ENCODE measurements at places on chromosomes 13 and 19.

DNA sequence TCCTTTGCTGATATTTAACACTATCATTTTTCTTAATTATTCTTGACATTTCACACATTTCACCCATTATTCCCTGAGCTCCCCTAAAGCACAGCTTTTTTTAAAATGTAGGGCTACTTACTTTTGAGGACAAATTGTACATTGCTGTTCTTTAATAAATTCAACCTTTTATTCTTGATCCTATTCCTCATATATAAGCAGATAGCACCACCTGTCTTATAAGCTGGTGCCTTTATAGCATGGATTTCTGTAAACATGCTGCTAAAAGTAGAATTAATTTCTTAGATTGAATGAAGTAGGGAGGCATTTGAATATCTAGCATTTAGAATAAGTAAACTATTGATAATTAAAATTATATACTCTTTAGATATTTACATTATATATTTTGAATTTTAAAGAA lies 603.4 kb upstream of the PCDH9 start:
- H3K4me1 ChIP-seq = no peaks in the 10 kb centered on the region
- H3K27me3 ChIP-seq = no peaks in the 10 kb centered on the region
- no peak overlapping the region for H3K27ac ChIP-seq
- no peak for DNase-seq
- no peak overlapping the region for H3K4me3 ChIP-seq

DNA sequence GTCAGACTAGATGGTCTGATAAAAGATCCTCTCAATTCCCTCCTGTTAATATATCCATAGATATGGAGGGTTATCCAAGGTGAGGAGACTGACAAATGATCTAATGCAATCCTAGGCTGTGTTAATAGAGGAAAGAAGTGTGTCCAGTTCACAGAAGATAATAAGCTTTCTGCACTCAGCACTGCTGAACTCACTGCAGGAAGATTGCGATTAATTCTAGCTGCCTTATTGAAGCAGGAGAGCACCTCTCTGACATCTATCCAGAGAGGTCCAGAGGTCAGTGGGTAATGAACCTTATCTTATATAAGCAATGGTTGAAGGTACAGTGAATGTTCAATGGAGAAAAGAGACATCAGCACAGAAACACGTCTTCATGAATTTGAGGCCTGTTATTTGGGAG lies 75.9 kb upstream of the SLC10A2 start:
- no peaks in the 10 kb centered on the region for H3K4me1 ChIP-seq
- no peak overlapping the region for H3K4me3 ChIP-seq
- no peaks in the 10 kb centered on the region for H3K36me3 ChIP-seq
- DNase-seq = no peak
- H3K27ac ChIP-seq = no peak overlapping the region

DNA sequence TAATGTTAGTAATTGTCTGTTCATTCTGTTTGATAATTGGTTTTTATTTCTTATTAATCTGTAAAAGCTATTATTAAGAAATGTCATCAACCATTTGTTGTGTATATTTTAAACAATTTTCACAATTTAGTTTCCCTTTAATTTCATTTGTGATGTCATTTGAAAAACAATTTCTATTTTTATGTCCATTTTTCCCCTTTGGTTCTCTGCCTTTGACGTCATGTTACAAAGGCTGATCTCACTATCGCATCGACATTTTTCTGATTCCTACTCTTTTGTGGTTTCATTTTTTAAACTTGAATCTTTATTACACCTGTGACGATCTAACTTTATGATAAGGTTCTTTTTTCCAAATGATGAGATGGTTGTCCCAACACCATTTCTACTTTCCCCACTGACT lies 191.0 kb upstream of the ZNF507 start:
- H3K27ac ChIP-seq = no peak overlapping the region
- H3K36me3 ChIP-seq = no peaks in the 10 kb centered on the region
- no peak for DNase-seq
- no peak overlapping the region for H3K4me3 ChIP-seq
- H3K4me1 ChIP-seq = no peaks in the 10 kb centered on the region

DNA sequence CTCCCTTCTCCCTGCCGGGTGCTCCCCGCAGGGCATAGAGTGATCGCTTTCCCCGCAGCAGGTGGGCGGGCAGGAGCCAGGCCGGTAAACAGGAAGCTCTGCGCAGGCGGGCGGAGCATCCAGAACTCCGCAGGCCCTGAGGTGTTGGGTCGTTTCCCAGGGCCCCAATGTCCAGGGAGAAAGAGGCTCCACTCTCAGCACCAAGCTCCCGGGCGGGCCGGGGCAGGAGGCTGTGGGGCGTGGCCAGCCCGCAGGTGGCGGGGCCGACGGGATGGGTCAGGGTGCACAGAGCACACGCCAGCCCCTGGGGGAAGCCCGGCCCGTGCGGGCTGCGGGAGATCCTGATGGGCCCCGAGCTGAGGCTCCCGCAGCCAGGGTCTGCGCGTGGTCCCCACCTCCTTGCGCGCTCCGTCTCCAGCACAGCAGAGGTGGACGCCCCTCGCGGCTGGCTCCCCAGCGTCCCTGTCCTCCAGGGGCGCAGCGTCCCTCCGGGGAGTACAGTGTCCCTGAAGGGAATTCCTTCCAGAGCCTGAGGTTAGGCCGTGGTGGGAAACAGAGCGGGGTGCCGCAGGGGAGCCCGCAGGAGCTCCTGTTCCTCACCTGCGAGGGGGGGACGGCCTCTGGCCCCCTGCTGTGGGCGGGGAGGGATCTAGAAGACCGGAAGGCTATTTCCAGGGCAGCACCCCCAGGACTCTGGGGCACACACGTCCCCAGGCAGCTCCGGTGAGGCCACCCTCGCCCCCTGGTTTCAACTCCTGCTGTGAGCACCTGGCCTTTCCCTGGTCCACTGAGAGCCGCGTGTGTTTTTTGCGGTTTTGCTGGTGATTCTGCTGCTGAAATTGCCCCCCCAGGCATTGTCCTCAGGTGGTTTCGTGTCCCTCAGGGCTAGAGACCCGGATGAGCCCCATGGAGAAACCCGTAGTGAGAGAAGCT lies 12.2 kb downstream of the PIP5K1C start:
- peak; percentile 36 for DNase-seq
- peaks cover 5% of the 10 kb centered on the region for H3K36me3 ChIP-seq
- no peaks in the 10 kb centered on the region for H3K27me3 ChIP-seq
- H3K4me3 ChIP-seq = peak overlapping the region; percentile 36
- H3K4me1 ChIP-seq = peaks cover 30% of the 10 kb centered on the region

- no peaks in the 10 kb centered on the region for H3K36me3 ChIP-seq
- no peak overlapping the region for H3K4me3 ChIP-seq
- no peaks in the 10 kb centered on the region for H3K4me1 ChIP-seq
Observed at GRCh38 chr13:103539265-103539664, 473.0 kb upstream of the SLC10A2 start.
